BE2C (cell line): ENCODE measurements at places on chromosomes 4 and X.

- peak; percentile 33 for DNase-seq
Observed at GRCh38 chr4:99504804-99505502, 5.9 kb upstream of the C4orf17 start.

DNA sequence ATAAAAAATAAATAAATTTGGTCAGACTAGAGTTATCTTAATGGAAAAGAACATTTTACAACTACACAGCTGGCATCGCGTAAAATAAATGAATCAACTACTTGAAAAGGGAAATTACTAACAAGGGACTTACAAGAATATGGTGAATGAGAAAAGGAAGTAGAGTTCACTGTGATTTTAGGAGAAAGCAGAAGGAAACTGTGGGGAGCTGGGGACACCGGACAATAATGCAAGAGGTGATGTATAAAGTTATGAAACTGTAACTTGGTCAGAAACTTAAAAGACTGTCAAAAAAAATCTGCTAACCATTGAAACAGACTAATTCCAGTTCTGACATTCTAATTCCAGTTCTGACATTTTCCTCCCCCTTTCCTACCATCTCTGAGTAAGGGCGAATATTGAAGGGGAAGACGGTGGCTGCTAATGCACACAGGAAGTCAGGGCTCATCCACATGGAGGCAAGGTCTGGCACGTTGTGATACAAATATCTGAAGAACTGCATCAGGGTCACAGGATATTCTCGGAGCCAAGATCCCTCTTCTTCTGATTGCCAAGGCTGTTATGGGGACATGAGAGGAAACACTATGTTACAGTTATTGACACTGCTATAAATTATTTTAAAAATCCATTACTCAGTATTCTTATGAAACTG is 170.5 kb downstream of the CDS1 start:
- DNase-seq: no peak

DNA sequence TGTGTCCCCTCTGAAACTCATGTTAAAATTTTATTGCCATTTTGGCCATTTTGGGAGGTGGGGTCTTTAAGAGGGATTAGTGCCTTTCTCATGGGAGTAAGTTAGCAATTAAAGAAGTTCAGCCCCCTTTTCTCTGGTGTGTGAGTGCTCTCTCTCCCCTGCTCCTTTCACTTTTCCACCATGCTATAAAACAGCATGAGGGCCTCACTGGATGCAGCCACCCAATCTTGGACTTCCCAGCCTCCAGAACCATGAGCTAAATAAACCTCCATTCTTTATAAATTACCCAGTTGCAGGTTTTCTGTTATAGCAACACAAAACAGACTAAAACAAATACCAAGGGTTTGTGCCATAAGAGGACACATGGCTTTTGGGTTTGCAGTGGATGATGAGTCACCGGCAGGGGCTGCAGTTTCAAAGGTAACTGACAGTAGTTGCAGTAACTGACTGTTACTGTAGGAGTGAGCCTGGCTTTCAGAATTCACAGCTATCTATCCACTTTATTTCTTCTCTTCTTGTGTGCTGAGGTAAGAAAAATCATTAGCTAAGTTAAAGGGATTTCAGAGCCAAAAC is 121.5 kb downstream of the PPEF1 start:
- peak; percentile 14 for DNase-seq

- DNase-seq: no peak
Observed at GRCh38 chr4:93731456-93731855, 97.1 kb upstream of the ATOH1 start.

DNA sequence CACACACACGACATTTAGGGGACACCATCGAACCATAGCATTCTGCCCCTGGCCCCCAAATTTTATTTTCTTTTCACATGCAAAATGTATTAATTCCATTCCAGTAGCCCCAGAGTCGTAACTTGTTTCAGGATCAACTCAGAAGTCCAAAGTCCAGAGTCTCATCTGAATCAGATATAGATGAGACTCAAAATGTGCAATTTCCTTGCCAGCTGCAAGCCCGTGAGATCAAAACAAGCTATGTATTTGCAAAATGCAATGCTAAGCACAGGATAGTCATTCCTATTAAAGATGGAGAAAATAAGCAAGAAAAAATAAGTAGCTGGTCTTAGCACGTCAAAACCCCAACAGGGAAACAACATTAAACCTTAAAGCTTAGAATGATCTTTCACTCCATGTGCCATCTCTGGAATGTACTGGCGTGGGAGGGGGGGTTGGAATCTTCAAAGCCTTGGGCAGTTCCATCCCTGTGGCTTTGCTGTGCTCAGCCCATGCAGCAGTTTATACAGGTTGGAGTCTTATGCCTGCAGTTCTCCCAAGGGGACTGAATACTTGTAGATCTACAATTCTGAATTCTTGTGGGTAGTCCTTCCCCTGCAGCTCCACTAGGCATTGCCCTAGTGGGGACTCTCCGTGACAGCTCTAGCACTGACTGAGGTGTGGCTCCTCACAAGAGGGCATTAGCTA is 47.7 kb upstream of the SYTL5 start:
- DNase-seq: no peak

DNA sequence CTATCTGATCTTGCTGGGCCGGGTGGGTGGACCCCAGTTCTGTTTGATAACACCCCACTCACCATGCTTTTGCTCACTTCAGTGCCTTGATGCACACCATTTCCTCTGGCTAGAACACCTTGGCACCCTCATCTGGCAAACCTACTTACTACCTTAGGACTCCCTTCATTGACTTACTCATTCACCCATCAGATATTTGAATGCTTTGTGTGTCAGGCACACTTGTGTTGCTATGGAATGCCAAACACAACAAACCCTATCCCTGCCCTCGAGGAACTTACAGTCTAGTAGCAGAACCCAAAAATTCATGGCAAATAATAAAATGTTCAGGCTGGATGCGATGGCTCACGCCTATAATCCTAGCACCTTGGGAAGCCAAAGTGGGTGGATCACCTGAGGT is 13.9 kb downstream of the CCNG2 start:
- no peak for DNase-seq

DNA sequence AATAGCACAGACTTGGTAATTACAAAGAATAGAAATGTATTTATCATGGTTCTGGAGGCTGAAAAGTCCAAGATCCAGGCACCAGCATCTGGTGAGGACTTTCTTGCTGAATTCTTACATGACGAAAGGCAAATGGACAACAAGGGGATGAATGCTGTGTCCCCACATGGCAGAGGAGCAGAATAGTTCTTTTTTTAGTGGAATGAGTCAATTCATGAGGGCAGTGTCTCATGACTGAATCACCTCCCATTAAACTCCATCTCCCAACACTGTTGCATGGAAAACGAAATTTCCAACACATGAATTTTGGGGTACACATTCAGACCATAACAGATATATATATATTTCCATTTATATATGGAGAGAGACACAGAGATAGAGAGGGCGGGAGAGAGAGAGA is 628.3 kb downstream of the TRIML1 start:
- DNase-seq: no peak

- DNase-seq: peak; percentile 71
Observed at GRCh38 chr4:1767770-1768366, 25.2 kb upstream of the FGFR3 start.

DNA sequence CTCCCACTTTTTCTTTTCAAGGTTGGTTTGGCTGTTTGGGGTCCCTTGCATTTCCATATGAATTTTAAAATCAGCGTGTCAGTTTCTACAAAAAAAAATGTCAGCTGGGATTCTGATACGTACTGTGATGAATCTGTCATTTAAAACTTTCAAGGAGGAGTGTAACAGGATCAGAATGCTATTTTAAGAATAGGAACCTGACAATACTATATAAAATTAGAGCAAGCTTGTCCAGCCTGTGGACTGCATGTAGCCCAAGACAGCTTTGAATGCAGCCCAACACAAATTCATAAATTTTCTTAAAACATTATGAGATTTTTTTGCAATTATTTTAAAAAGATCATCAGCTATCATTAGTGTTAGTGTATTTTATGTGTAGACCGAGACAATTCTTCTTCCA is 56.5 kb downstream of the TMEM164 start:
- DNase-seq: no peak

DNA sequence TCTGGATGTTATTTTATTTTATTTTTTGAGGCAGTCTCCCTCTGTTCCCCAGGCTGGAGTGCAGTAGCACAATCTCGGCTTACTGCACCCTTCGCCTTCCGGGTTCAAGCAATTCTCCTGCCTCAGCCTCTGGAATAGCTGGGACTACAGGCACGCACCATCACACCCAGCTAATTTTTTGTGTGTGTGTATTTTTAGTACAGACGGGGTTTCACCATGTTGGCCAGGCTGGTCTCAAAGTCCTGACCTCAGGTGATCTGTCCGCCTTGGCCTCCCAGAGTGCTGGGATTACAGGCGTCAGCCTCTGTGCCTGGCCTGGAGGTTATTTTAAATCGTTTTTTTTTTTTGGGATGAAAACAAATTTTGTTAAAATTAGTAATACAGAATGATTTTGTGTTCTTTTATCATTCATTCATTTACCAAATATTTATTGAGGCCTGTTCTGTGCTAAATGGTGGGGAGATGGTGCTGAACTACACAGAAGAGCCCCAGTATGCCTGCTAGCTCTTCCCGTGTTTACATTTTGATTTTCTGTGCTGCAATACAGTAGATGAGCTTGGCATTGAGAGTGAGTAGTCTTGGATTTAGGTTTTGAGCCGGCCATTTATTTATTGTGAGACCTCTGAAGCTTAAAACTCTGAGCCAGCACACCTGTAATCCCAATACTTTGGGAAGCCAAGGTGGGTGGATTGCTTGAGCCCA is 22.7 kb downstream of the ADD1 start:
- no peak for DNase-seq
